Activated gamma-delta T cell (primary cell): ENCODE measurements at places on chromosomes 6 and 20.

GRCh38 chr6:138161338-138162110 lies at the start of gene ARFGEF3:
TSS of gene ARFGEF3 (plus strand) at chr6:138161939. CDS start at chr6:138162087, 148 bp downstream.
- DNase-seq = peak; percentile 28

- no peak for DNase-seq
These were observed 60.3 kb downstream of the IRF4 start for GRCh38 chr6:451847-452246.

DNA sequence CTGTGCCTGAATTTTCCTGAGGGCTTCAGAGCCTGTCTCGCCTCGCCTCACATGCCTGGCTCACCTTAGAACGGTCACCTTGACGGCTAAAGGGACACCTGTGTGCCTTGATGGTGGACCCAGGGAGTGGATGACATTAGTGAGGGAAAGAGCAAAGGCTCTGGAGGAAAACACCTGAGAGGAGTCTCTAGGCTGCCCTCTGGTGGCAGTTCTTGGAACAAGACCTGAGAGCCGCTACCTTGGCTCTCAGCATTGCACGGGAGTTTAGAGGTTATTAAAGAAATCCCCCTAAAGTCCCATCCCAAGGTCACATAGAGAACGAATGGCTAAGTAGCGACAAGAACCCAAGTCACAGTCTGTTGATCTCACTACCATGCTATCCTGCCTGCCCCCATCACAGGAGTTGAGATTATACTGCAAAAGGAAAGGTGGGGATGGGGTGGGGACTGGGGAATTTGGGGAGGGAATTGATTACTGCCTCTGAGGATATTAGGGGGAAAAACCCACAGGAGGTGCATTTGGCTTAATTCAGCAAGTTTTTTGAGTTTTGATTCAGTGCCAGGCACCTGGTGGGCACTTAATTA lies 7.9 kb upstream of the CDSN start:
- DNase-seq = no peak

GRCh38 chr6:92468066-92468465 lies 951.3 kb downstream of the EPHA7 start:
- no peak for DNase-seq

DNA sequence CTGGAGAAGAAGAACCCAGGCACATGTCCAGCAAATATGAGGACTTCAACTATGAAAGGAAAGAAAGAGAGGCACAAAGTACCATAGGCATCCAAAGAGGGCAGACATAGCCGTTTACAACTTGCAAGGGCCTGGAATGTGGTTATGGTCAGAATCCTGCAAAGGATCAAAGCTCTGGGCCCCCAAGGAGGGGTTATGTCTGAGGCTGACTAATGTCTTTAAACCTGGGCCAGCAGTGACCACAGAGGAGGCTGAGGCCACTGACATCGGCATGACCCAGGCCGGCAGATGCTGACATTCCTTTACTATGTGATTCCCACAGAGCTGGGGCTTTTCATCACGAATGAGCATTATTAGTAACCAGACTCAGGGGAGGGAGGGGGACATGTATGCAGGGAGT lies 861.1 kb downstream of the DHX35 start:
- DNase-seq = no peak
